Posterior vena cava (tissue), 2 donors: ENCODE measurements at places on chromosomes 12 and 14. TPM values are rescaled to one million over a fixed set of nuclear protein-coding genes. Genes with fewer than 3 reads are reported as not detected.
A peak's percentile ranks its signal among the peaks of the same experiment; 100 is the strongest.

Gene CFAP73
- not detected for total RNA-seq

Gene PTGER2
- 7.4 TPM for total RNA-seq

Gene PIANP
- not detected for total RNA-seq

Gene GLT1D1
- 1.9 TPM for total RNA-seq

Gene C12orf54
- not detected for total RNA-seq

Gene CABP1
- 5.5 TPM for total RNA-seq

GRCh38 chr14:50714450-50715073 lies 46.5 kb upstream of the SAV1 start:
- DNase-seq = no peak

DNA sequence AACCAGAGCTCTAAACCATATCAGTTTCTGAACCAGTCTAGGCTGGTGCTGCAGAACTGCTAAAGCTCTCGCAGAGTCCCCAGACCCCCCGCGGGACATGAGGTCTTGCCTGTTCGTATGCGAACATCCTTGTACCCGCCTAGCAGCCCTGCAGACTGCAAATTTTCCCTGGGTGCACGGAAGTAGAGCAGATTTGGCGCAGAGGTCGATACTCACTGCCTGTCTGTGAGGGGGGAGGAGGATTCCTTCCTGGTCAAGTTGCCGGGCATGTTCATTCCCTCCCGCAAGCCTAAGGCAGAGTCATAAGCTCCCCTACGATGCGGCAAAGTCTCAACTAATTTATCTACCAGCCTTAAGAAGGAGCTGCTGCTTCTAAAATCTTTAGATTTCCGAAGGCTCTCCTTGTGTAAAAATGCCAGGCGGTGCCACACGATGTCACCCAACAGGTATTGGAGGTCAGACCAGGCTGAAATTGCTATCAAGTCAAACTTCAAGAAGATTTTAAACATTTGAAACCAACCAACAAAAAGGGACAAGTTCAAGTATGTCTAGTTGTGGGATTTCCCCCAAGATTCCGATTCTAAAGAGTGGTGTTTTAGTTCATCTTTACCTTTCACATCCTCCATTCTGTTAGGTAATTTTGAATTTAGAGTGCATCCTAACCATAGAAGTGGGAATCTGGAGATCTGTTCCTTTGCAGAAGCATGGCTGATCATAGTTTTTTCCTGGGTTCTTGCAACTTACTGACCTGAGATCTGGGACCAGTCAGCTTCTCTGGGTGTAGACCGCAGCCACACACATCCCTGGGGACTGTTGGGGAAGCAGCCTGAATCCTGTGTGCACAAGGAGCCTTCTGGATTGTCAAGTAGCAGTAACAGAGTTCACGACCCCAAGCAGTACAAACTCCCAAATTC lies 1.6 kb upstream of the PAX9 start:
- no peak for DNase-seq

- DNase-seq = no peak
These were observed 362.1 kb upstream of the STXBP6 start for GRCh38 chr14:25411781-25412757.

DNA sequence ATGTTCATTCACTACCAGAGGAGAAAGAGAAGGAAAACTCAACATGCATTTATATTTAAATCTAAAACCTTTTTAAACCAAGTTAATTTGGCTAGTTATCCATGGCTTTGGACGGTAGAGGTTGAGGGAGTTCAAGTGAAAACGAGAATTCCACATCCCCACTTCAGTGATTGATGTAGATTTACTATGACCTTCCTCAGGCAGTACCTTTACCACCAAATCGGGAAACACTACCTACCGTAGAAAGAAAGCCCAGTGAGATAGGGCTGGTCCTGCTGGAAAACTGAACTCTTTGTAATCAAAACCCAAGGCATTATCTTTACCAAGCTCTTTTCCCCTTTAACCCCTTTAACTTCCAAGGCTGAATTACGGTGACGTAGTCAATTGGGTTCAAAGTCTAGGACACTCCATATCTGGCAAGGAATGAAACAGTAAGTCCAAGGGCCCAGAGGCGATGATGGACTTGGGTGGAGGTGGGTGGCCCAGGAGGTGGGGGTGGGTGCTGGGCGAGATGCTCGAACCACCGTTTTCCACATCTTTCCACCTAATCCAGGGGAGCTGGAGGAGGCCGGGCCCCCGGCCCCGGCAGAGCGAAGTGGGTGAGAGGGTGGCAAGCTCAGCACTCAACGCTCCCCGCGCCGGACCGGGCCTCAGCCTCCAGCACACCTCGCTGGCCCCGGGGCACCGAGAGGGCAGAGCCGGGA lies 618 bp downstream of the SEC23A start:
- DNase-seq = no peak

DNA sequence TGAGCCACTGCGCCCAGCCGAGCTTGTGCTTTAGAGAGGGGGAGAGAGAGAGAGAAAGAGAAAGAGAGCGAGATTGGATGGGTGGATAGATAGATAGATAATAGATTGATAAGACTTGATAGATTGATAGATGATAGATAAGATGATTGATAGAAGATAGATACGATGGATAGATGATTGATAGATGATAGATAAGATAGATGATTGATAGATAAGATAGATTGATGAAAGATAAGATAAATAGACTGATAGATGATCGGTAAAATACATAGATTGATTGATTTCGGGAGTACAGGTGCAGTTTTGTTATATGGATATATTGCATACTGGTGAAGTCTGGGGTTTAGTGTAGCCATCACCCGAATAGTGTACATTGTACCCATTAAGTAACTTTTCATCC lies 65.9 kb downstream of the SPRING1 start:
- no peak for DNase-seq

- DNase-seq = peak; percentile 67
These were observed 138.4 kb downstream of the ADGRD1 start for GRCh38 chr12:131091976-131092691.

GRCh38 chr12:57237596-57237931 lies 8.1 kb downstream of the SHMT2 start:
- DNase-seq = no peak

GRCh38 chr14:24556756-24557155 lies 19.3 kb downstream of the CTSG start:
- DNase-seq = no peak

GRCh38 chr14:105171004-105171673 lies 2.6 kb upstream of the JAG2 start:
- DNase-seq = no peak

DNA sequence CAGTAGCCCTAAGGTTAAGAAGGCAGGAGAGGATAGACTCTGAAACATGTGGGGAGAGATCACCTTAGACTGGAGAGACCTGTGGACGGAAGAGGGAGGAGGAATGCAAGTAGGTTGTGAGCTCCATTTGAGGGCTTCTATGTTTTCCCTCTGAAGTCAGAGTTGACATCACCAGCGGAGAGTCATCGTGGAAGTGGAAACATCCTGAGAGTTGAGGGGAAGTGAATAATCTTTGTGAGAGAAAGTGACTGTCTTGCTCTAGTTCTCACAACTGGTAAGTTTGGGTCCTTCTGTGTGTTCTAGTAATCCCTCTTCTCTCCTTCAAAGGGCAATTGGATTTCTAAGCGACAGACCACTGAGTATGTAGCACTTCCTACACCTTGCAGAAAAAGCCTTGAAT lies 103.6 kb upstream of the CCND2 start:
- DNase-seq = no peak

DNA sequence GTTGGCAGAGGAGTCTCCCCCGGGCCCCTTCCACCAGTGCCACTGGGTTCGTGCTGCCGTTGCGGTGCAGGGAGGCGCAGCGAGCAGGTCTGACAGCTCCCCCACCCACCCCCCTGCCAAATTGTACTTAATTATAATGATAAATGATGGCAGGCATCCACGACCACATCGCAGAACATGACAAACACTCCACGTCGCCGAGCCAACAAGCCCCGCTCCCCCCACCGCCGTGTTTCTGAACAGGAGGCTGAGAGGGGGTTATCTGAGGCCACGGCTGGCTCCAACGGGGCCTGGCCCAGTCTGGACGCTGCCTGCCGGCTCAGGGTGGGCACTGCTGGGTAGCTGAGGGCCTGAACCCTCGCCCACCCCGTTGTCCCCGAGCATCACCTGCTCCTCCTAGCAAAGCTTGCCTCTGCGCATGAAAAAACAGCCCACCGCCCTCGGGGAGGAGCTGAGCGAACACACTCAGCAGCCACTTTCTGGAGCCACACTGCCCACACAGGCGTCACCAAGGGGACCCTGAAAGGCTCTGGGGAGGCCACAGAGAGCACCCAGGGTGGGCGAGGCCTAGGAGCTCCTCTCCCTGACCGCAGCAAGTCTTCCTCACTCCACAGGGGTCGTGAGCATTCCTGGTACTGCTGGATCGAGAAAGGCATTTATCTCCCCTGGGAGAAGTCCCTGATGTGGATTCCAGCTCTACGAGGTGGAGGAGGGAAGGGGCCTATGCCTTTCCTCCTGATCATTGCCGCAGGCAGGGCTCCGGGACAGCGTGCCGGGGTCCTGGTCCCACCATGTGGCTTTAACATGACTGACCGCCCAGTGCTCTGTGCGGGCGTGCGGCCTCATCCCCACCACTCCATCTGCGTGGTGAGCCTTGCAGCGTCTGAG lies 35.4 kb upstream of the DIO3 start:
- no peak for DNase-seq

DNA sequence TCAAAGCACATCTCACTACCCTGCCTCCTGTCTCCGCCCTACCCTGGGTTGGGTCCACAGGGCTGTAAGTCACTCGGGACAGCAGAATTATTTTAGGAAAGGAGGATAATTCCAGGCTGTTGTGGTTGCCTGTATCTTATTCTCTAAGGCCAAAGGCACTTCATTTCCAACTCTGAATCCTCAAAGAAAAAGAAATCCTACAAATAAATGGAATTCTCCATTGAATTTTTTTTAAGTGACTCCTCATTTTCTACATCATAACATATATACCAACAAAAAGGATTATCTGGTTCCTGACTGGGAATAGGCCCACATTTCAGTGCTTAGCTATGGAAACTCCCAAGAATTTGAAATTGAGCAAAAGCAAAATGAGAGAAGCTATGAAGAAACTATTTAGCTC lies 186.4 kb downstream of the ITPR2 start:
- DNase-seq = no peak

GRCh38 chr14:38716926-38717325 lies 386.1 kb downstream of the SEC23A start:
- no peak for DNase-seq
